ENCODE measurements at places on chromosomes 4 and X.

- no peak for DNase-seq
Measured at GRCh38 chr4:88690355-88690754, 7.3 kb downstream of the NAP1L5 start.

- no peak for DNase-seq
Measured at GRCh38 chr4:128241425-128241913, 46.1 kb downstream of the PGRMC2 start.

DNA sequence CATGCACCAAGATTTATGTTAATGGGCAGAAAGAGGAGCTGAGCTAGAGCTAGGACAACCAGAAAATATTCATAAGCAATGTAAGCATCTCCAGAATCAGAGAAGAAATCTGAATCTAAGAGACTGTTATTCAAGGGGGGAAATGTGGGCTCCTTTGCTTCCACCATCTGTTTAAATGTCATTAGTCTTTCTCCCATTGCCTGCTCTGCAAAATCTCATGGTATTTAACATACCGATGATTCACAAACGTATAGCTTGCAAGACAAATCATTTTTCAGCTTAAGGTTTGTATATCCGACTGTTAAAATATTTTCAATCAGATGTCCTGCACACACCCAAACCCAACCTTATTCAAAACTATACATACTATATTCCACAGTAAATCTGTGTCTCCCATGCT lies 133.4 kb upstream of the TACR3 start:
- DNase-seq: no peak

DNA sequence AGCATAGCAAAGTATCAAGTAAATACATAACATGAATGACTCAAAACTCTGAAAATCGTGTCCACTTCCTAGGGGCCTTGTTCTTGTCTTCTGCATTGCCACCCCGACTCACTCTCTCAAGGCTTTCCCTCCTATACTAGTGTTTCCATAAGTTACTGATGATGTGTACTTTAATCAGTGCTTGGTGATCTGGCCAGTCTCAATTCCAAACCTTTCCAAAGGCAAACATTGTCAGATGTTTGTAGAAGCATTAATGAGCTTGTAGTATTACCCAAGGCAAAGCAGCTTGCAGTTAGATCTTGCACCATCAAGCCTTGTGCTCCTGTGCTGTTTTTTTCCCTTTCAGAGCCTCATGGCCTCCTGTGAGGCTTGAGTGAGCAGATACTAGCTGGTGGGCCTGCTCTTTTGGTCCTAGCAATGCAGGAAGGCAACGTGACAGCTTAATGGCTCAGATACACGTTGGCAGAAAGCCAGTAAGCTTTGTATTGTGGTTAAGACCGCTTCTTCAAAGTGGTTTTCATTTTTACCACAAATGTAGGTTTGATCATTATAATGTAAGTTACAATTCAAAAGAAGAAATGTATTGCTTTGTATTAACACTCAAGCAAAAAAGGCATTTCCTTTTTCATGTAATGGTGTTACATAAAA lies 51.8 kb downstream of the RBPJ start:
- DNase-seq: peak; percentile 93

- DNase-seq: no peak
Measured at GRCh38 chr4:6048537-6048936, 30.3 kb upstream of the C4orf50 start.

DNA sequence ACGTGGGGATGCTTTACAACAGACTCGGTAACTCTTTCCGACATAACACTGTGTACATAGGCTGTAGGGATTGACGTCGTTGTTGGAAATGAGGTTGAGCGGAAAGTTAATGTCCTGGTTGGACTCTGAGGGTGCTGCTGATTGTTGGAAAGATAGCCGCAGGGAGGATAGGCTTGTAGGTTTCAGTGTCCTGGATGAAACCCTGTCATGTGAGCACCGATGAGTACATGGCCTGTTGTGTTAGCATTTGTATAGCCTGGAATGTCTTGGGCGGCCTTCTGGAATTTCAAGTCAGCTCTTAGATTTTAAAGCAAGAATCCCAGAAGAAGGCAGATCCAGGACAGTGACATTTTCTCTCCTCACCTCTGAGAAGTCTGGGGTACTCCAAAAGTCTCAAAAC lies 63.3 kb downstream of the TBC1D14 start:
- DNase-seq: no peak

DNA sequence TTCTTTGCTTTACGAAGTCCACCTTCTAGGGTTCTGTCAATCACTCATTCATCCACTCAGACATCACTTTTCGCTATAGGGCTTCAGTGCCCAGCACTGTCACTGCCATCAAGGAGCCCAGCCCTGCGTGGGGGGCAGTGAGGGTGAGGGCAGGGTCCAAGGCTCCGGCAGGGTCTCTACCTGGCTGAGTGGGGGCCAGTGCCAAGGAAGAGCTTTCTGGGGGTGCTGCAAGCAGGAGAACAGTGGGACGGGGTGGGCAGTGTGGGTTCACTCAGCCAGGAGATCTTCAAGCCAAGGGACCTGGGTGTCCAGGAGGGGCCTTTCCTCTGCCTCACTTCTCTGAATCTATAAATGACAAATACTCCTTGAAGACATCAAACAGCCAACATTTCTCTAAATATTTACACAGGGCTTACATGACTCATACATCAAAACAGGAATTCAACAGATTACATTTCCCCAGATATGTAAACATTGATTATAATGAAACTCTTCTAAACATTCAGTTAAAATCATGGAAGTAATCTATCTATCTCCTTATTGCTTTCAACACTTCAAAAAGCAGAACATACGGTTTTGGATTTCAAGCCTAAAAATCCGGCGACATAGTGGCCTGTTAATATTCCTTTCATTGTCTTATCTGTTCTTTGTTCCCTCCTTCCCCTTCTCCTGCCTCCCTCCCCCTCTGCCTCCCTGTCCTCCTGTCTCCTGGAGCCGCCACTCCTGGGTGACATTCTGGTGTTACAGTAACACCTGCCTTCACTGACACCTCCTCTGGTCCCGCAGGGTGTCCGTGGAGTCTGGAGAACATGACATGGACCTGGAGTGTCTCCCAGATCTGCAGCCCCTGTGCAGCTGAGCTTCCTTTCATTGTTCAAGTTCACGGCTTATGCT lies 94.4 kb upstream of the ADRA2C start:
- DNase-seq: no peak

GRCh38 chrX:17606231-17606630 lies 131.1 kb upstream of the SCML1 start:
- no peak for DNase-seq

GRCh38 chr4:48129307-48130014 lies 4.6 kb downstream of the TXK start:
- DNase-seq: no peak

DNA sequence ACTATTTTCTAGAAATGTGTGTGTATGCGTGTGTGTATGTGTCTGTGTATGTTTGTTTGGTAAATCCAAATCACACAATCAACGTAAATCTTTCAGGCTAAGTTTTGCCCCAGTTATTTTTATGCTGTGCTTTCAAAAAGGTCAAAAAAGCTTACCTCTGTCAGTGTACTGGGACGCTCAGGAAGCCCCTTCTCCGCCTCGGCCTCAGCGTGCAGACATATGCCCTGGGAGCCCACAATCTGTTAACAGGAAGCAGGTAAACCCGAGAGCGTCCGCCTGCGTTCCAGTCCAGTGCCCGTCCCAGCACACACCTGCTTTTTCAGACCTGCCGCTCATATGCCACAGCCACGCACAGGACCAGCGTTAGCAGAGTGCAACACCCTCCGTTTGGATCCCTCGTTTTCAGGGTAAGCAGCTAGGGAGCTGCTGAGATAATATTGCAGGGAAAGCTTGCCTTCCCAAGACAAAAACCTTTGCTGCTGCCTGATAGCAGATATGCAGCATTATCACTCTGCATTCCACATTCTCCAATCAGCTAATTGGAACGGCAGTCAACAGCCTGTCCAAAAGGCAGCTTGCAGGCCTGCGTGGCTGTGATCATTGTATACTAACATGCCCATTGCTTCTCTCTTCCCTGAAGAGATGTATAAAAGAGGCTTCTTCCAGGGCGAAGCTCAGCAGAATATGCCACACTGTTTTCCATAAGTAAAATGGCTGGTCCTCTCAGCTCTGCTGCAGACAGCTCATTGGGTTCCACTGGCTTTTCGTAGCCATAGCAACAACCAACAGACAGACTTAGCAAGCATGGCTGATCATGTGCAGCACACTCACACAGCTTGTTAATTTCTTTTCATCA lies at the start of gene SORBS2:
SORBS2 (minus strand) TSS at position 686 of the 856 bp plus-strand sequence. CDS start 121,623 bp downstream, outside the sequence.
- DNase-seq: no peak

- no peak for DNase-seq
Measured at GRCh38 chrX:103685396-103685795, 1.1 kb downstream of the MORF4L2 start.

GRCh38 chrX:132257116-132257515 lies 37.9 kb upstream of the RAP2C start:
- no peak for DNase-seq

- no peak for DNase-seq
Measured at GRCh38 chrX:151790481-151791160, 56.1 kb downstream of the CNGA2 start.

DNA sequence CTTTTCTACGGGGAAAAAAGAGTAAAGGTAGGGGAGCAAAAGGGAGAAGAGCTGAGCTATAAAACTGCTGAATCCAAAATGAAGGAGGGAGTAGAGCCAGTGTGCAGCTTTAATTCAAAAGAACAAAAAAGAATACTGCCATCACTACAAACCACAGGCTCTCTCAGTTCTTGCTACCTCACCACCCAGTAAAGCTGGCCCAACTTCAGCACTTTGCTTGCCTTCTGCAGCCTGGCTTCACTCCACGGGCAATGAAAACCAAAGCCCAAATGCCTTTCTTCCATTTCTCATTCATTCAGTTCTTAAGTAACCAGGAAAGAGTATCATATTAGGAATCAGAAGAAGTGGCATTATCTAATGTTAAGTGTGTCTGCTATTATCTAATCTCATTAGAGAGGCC lies 376.8 kb downstream of the BCOR start:
- no peak for DNase-seq

DNA sequence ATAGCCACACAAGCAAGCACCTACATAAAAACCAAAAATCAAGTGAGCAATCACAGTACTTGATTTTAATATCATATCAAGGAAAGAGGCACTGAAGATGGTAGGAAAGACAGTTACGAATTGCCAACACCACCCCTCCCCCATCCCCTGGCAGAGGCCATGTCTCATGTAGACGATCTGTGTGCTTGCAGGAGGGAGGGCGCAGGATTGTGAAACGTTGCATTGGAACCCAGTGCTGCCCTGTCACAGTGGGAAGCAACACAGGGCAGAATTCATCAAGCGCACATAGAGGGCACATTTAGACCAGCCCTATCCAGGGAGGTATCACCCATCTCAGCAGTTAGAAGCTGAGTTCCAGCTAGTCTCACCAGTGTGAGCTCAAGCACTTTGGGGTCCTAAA lies 359.8 kb downstream of the DMD start:
- DNase-seq: no peak

DNA sequence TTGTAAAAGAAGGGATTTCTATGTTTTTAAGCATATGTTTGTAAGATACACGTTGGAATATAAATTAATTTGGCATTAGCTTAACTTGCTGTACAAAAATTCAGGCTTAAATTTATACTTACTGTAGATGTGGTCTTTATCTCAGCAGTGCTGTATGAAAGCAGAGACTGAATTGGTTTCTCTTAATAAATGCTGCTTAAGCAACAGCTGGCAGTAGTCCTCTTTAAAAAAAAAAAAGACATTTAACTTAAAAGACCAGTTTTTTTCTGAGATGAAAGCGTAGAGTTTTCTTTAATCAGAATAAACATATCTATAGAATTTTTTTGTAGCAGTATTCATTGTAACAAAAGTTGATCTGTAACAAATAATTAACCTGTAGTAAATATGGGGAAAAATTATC lies 124.6 kb downstream of the RAP1GDS1 start:
- DNase-seq: no peak

DNA sequence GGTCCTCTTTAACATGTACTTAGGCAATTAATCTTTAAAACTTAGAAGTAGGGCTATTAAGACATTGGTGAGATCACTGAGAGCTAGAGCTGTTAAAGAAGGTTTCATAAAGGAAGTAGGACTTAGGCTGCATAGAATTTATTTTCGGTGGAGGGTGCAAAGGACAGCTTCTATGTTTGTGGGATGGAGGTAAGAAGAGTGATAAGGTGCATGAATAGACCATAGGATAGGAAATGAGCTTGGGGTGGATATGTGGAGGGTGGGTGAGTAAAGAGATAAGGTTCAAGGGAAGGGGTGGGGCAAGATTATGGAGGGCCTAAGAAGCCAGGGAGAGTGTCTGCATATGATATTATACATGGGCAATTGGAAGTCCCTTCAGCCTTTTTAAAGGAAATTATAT lies 15.9 kb downstream of the RTL9 start:
- DNase-seq: no peak

- DNase-seq: no peak
Measured at GRCh38 chr4:155489271-155489670, 112.5 kb upstream of the MAP9 start.

DNA sequence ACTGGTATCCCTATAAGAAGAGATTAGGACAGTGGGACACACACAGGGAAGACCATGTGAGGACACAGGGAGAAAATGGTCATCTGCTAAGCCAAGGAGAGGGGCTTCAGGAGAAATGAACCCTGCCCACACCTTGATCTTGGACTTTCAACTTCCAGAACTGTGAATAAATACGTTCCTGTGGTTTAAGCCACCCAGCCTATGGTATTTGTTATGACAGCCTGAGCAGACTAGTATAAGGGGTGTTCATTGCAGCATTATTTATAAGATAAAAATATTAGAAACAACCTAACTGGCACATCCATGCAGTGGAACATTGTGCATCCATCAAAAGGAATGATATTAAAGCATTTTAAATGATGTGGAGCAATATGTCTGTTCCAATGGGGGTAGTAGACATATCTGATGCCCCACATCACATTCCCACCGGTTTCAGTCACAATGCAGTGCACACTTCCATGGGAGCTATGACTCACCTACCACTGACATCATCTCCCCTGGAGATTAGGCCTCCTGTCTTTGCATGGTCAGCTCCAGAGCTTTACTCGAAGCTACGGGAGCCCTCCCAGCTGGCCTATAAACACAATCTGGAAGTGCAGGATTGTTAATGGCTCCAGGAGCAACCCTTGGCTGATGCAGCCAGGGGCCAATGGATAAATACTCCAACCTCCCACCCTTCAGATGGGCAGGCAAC lies 38.9 kb upstream of the MAMLD1 start:
- no peak for DNase-seq

DNA sequence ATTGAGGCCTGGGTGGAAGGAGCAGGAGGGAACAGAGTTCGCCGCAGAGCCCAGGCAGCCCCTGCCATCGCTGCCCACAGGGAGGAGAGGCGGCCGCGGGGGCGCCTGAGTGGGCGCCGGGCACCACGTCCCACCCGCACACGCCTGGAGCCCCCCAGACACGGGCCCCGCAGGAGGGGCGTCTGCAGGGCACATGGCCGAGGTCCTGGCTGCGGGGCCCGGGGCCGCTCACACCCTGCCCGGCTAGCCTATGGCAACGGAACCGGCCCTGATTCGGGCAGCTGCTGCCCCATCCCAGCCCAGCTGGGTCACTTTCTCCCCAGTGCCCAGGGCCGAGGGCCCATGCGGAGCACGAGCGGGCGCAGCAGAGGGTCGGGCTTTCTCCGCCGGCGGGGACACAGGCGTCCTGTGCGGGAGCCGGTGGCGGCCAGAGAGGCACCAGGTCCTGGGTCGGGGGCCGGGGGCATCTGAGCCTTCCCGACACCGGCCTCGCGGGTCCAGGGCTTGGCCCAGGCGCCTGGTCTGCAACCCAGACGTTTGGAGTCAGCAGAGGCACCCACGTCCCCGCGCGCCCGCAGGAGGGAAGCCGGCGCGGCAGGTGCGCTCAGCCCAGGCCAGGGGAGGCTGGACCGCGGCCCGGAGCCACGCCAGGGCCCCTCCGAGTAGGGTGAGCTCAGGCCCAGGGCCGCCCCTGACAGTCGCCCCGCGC lies 91.2 kb downstream of the FAM53A start:
- no peak for DNase-seq

Measured in hematopoietic multipotent progenitor cell (in vitro differentiated cells).